ENCODE measurements at places on chromosomes 13 and 19. TPM values are rescaled to one million over a fixed set of nuclear protein-coding genes. Genes with fewer than 3 reads are reported as not detected.

SLITRK6 gene
- not detected for total RNA-seq

AMER2 gene
- total RNA-seq: not detected

KCNRG gene
- total RNA-seq: 0.11 TPM

F10 gene
- not detected for total RNA-seq

RHPN2 gene
- 5.1 TPM for total RNA-seq

ETFB gene
- total RNA-seq: 108 TPM

ZNF682 gene
- 6.0 TPM for total RNA-seq

DAND5 gene
- 0.25 TPM for total RNA-seq

CD33 gene
- 0.26 TPM for total RNA-seq

OSCAR gene
- total RNA-seq: 0.71 TPM
